Activated naive CD8-positive, alpha-beta T cell treated with anti-CD3 and anti-CD28 coated beads, Interleukin-2, amount 50 U/mL, for 16 hours (primary cell): ENCODE measurements at places on chromosomes 5 and 9.

GRCh38 chr5:78527054-78527859 lies 121.3 kb downstream of the LHFPL2 start:
- DNase-seq, result no peak

DNA sequence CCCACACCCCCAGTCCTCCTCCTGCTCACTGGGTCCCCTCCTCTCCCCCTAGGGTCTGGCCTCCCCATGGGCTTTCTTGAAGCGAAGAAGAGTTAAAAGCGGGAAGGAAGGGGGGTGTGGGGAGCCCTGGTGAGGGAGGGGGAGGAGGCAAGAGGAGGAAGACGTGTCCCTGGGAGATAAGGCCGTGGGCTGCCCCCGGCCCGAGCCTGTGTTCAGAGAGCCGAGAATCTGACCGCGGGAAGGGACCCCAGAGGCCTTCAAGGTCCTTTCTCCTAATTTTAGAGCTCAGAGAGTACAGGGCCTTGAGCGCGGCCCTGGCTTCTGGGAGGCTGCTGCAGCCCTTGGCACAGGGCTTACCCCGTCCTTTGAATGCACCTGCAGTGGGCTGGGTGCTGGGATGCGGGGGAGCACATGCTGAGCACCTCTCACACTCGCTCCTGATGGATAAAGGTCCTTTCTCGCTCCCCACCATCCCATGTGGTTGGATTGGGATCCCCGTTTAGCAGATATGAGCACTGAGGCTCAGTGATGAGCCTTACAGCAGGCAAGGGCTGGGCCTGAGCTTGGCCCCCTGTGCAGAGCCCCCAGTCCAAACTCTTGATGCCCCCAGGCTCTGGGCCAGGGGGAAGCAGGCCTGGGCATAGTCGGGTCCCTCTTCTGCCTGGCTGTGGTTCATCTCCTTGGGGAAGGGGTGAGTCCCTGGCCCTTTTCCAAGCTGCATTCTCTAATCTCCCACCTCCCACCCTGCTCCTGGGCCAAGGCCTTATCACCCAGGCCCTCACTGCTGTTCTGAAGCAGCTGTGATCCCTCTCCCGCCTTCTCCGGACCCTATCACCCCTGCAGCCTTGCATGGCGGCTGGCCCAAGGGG lies 5.9 kb downstream of the GFI1B start:
- no peak for DNase-seq

- DNase-seq, result no peak
Measured at GRCh38 chr5:136425921-136426320, 60.6 kb upstream of the TRPC7 start.

DNA sequence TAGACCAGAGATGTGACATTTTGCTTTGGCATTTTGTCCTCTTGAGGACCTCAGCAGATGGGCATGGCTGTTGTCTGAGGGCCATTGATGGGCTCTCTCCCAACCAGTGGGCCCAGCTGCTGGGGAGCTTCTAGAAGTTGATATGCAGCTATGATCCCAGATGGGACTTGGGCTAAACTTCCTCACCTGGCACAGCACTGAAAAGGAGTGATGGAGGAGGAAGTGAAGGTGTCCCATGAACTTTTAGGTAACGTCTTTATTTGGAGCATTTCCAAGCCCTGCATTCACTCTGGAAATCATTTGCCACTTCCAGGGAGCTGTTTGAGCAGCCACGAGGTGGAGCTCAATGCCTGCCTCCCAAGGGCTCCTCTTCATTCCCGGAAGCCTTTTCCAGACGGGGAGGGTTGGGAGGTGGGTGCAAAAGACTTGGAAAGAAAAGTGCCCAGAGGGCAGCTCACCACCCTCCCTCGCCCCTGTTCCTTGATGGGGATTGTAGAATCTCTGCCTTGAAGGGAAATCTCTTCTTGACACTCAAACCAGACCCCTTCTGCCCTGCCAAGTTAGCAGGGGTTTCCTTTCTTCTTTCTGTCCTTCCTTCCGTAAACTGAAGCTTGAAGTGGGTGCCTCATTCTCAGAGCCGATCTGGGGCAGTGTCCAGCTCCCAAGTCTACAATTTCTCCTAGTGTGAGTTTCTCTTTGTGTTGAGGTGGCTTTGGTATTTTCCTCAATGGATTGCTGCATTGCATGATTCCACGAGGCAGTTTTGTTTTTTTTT lies 18.1 kb upstream of the NEUROG1 start:
- DNase-seq, result no peak

DNA sequence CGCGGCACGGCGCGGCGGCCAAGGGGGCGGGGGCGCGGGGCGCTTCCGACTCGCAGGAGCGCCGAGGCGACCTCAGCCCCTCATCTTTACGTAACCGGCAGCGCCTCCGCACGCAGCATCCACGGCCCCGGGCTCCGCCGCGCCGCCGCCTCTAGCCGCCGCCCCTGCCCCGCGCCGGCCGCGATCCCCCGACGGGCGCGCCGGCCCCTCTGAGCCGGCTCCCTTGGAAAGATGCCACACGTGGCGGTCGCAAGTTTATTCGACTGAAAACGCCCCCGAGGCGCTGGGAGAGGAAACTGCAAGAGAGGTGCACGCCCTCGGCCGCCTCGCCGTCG lies 1.0 kb downstream of the KLF9 start:
- DNase-seq, result no peak

- DNase-seq, result no peak
Measured at GRCh38 chr5:140342896-140343295, 3.5 kb downstream of the HBEGF start.

- DNase-seq, result no peak
Measured at GRCh38 chr9:12933957-12934356, 159.1 kb downstream of the LURAP1L start.

GRCh38 chr5:6472792-6473191 lies 24.1 kb downstream of the UBE2QL1 start:
- no peak for DNase-seq

GRCh38 chr5:124310453-124310852 lies 436.0 kb downstream of the ZNF608 start:
- no peak for DNase-seq

GRCh38 chr5:121982146-121982892 lies 20.5 kb downstream of the SRFBP1 start:
- no peak for DNase-seq

GRCh38 chr5:166324372-166324771 lies 1967.1 kb upstream of the WWC1 start:
- no peak for DNase-seq

GRCh38 chr5:171676286-171676944 lies 109.2 kb upstream of the SMIM23 start:
- DNase-seq, result no peak

- DNase-seq, result no peak
Measured at GRCh38 chr5:1943481-1943880, 60.8 kb upstream of the IRX4 start.

- no peak for DNase-seq
Measured at GRCh38 chr5:54135042-54135441, 175.3 kb downstream of the ARL15 start.

DNA sequence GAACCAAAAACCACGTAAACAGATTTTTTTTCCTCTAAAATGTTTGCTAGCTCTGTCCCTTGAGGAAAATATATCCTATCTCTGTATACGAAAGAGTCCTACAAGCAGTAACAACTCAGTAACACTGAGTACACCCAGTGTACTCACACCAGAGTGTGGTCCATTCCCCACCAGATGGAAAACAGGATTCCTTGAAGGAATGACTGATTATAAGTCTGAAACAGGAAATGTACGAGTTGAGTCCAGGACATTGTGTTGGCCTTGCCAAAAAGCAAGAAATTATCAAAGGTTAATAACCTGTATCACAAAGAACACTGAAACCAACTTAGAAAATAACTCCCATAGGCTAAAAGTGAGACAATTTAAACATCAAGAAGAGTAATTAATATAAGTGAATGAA lies 20.4 kb downstream of the GOLPH3 start:
- no peak for DNase-seq

GRCh38 chr9:27085456-27085855 lies 23.6 kb upstream of the TEK start:
- no peak for DNase-seq
